ENCODE measurements at places on chromosomes 4 and X. TPM values are rescaled to one million over a fixed set of nuclear protein-coding genes. Genes with fewer than 3 reads are reported as not detected.

The SMIM43 gene
- 0.40 TPM for total RNA-seq

The HTN3 gene
- total RNA-seq: not detected

The GUCY1A1 gene
- 0.92 TPM for total RNA-seq

The STX18 gene
- total RNA-seq: 12.2 TPM

The CT45A10 gene
- total RNA-seq: not detected

The F9 gene
- not detected for total RNA-seq

The SPANXC gene
- not detected for total RNA-seq

The TRIM61 gene
- not detected for total RNA-seq

The GJB1 gene
- total RNA-seq: not detected

The GRPR gene
- not detected for total RNA-seq

All from NCI-H460 (cell line).